MCF 10A (cell line): ENCODE measurements at places on chromosomes 5 and 9. TPM values are rescaled to one million over a fixed set of nuclear protein-coding genes. Genes with fewer than 3 reads are reported as not detected.

The GARIN3 gene
- not detected in 2 replicates for total RNA-seq

The BICD2 gene
- 23.1 and 23.5 TPM in 2 replicates for total RNA-seq

The NUDT2 gene
- 30.6 and 35.0 TPM in 2 replicates for total RNA-seq

The DRD1 gene
- total RNA-seq: not detected in 2 replicates

DNA sequence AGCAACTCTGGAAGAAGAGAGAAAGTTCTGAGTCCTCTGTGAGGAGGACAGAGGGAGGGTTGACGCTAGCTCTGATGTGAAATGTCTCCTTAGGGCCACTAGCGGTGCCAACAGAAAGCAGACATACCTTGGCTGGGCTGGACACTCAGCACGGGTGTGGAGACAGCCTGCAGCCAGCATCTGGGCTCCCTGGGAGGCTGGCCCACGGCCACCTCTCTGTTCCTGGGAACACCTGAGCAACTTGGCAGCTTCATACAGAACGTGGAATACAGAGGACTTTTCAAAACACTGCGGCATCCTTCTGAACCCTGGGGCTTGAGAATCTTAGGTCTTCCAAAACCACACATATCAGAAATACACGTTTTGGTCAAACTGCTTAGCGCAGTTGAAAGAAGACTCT is 269.1 kb downstream of the FSTL4 start:
- DNase-seq: no peak

The UBE2QL1 gene
- not detected in 2 replicates for total RNA-seq

DNA sequence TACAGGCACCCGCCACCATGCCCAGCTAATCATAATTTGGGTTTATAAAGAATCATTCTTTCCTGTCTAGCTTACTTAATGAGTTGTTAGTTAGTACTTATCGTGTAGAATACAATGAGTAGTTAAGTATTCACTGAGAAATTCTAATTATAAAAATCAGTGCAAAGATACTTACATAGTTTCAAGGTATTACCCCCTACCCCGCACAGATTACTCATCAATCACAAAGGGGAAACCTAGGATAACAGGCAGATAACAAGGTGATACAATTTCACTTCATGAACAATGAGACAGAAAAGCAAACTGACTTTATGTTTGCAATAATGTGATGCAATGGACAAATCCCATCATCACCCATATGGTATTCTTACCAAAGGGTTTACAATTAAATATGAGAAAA is 109.6 kb downstream of the FAM174A start:
- DNase-seq: no peak

DNA sequence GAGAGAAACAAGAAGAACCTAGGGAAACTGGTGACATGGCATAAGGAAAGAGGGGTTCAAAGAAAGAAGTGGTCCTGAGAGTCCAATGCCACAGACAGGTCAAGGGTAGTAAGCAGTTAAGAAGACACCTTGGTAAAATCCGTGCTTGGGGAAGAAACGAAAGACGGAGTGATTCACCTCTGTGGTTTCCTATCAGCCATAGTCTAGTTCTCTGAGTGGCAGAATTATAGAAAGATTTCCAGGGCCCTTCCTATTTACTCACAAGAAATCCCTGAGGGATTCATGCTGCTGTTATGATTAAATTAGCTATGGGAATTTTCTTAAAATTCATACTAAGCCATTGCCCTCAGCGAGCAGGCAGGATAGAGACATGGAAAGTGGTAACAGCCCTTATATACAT is 31.7 kb downstream of the IL33 start:
- DNase-seq: no peak

- DNase-seq: peak; percentile 99
These were observed 773 bp downstream of the SQSTM1 start for GRCh38 chr5:179821298-179822058.

GRCh38 chr9:35732800-35733541 is 505 bp downstream of the CREB3 start:
- peak; percentile 66 for DNase-seq

The SPAAR gene
- total RNA-seq: 0.27 and 0.72 TPM in 2 replicates

DNA sequence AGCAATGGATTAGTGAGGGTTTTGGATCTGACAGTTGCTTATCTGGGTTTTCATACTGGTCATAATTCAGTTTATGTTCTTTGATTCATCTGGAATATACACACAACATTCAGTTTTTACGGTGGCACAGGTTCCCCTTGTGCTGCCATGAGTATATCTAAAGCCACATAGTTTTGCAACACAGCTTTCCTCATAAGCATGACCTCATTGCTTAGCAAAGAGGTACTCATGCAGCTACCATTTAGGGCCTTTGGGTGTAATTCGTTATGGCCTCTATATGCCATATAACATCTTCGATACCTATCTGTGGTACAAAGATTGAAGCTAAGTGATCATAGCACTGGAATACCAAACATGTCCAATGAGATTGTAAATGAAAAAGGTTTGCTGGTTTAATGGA is 2.9 kb upstream of the RBM22 start:
- DNase-seq: peak; percentile 29

The PCDH12 gene
- 0.07 TPM in 1 of 2 replicates, not detected in the other for total RNA-seq

GRCh38 chr5:137016783-137017324 is 482.3 kb downstream of the SPOCK1 start:
- DNase-seq: no peak

The HCN1 gene
- not detected in 2 replicates for total RNA-seq

- DNase-seq: no peak
These were observed 637.1 kb upstream of the CCNG1 start for GRCh38 chr5:162800301-162800700.

GRCh38 chr5:177996660-177997318 is 747 bp upstream of the PROP1 start:
- DNase-seq: no peak

DNA sequence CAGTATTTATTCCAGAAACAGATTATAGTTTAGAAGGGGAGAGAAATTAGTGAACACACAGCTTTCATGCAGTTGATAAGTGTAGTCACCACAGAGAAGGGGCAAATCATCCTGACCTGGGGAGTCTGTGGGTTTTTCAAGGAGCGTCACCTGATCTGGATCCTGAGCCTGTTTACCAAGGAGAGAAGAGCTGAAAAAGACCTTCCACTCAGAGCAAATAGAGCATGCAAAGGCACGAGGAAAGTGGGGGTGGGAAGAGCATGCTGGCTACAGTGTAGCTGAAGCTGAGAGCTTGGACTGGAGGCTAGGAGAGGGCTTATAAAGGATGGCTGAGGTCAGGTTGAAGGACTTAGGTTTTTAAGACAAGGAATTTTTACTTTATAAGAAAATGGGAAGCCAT is 30.4 kb downstream of the ACO1 start:
- DNase-seq: no peak

The PCDHA4 gene
- total RNA-seq: 0.16 and 0.49 TPM in 2 replicates

The TPRN gene
- total RNA-seq: 12.6 and 13.4 TPM in 2 replicates

- no peak for DNase-seq
These were observed 125.7 kb upstream of the ITGA1 start for GRCh38 chr5:52661903-52662595.
